ENCODE measurements at places on chromosomes 2 and 18.

GRCh38 chr18:67951137-67951536 is 434.6 kb upstream of the DSEL start:
- DNase-seq: no peak

- DNase-seq: no peak
Measured at GRCh38 chr18:32730068-32730467, 42.8 kb downstream of the KLHL14 start.

- no peak for DNase-seq
Measured at GRCh38 chr2:74037379-74037860, 52.7 kb downstream of the TET3 start.

DNA sequence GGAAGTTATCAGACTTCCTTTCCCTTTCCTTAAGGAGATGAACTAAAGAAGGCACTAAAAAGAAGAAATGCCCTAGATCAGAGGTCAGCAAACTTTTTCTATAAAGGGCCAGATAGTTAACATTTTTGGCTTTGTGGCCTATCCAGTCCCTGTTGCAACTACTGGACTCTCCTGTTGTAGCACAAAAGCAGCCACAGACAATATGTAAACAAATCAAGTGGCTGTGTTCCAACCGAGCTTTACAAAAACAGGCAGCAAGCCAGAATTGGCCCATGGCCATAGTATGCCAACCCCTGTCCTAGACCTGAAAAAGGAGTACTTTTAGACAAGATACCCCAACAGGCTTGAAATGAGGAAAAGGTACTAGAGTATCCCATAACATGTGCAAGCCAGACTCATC is 10.9 kb downstream of the NHEJ1 start:
- no peak for DNase-seq

GRCh38 chr2:200257570-200257969 is 48.9 kb upstream of the SPATS2L start:
- no peak for DNase-seq

DNA sequence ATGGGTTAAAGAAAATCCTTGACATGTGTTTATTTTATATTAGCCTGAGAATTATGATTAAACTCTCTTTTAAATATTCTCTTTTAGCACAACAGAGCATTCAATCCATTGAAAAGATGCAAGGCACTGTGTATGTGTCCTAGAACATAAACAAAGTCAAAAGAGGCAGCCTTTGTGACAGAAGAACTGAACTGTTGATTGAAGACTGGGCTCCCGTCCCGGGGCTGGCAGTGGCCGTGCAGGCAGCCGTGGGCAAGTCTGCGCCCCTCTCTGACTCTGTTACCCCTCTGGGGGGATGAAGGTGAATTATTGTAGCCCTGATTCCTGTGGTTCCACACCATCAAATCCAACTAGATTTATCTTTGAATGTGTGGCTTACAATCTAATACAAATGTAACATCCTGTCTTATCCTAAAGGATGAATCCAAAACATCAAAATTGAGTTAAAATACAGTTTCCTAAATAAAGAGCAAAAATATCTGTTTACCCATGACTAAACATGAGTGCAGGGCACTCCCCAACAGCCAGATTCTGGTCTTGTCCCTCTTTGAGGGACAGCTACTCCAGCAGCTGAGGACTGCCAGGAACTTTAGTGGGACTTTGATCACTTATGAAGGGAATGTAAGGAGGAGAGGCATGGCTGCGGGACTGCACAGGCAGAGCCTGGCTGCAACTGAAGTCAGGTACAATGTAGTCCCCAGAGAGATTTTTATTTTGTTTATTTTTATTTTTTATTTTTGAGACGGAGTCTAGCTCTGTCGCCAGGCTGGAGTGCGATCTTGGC is 37.3 kb upstream of the SH3BP4 start:
- no peak for DNase-seq

- no peak for DNase-seq
Measured at GRCh38 chr18:48776641-48777025, 174.1 kb downstream of the SMAD7 start.

GRCh38 chr2:129758784-129759471 is 220.5 kb upstream of the RAB6C start:
- DNase-seq: no peak

- no peak for DNase-seq
Measured at GRCh38 chr2:29155578-29155977, 40.4 kb downstream of the CLIP4 start.

DNA sequence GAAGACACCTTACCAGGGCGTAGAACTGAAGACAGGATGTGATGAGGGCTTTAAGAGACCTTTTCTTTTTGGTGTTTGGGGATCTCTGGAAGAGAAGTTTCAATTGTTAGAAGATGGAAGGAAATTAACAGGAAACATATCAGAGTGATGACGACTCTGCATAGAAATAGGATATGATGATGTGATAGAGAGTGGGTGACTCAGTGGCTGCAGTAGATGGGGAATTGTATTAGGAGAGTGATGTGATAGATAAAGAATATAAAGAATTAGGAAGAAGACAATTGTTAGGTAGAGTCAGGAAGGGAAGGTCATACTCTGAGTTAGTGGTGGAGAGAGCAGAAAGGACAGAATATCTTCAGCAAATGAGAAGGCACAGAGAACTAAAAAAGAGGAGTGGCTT is 593.9 kb downstream of the NYAP2 start:
- no peak for DNase-seq

- no peak for DNase-seq
Measured at GRCh38 chr18:70301667-70302066, 12.8 kb downstream of the SOCS6 start.

- no peak for DNase-seq
Measured at GRCh38 chr2:174339561-174340399, 5.0 kb downstream of the SP9 start.

DNA sequence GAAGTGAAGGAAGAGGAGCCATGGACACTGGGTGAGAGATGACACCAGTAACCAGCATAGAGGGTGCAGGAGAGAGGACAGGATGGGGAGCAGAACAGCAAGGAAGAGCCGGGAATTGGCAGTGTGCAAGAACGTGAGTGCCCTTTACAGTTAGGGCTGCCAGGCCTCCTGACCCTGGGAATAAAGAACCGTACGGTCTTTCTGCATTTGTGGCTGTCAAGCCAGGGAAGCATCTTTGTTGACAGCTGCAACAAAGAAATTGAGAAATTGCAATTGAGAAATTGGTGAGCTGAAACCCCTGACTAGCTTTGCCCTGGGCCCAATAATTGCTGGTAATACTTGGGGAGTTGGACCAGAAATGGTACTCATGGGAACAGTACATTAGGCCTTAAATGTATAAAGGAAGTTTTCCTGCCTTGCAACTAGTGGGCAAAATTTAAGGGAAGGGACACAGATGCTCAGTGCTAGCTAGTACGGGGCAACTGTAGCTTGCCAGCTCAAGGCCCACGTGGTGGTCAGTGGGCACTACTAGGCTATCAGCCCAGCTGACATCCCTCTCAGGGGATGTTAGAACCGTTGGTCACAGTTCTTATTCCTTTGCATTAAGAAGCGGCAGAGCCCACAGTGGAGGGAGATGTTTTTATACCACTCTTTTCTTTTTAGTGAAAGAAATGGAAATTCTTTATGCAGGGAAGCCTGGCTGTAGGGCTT is 56.6 kb downstream of the KCTD18 start:
- no peak for DNase-seq

- DNase-seq: no peak
Measured at GRCh38 chr2:170235860-170236679, 58.1 kb downstream of the MYO3B start.

GRCh38 chr2:83993873-83994632 is 465.0 kb downstream of the SUCLG1 start:
- no peak for DNase-seq

DNA sequence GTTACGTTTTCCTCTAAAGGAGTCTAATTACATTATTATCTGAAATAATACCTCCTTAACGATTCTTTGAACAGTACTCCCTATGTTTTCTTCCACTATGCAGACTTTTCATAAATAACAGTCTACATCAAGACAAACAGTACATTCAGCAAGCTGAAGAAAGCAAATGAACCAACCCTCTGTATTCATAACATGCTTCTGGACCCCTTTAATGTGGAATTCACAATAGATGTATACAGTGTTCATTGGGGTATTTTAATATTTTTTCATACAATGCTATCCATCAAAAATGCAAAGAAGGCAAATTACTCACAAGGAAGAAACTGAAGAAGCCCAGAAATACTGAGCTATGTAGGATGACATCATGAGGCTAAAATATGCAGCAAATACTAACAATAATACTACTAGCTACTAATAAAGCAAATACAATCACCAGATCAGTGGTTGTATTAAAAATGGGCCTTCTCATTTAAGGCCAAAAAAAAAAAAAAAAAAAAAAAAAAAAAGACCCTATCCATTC is 408.6 kb downstream of the MTX2 start:
- DNase-seq: no peak

DNA sequence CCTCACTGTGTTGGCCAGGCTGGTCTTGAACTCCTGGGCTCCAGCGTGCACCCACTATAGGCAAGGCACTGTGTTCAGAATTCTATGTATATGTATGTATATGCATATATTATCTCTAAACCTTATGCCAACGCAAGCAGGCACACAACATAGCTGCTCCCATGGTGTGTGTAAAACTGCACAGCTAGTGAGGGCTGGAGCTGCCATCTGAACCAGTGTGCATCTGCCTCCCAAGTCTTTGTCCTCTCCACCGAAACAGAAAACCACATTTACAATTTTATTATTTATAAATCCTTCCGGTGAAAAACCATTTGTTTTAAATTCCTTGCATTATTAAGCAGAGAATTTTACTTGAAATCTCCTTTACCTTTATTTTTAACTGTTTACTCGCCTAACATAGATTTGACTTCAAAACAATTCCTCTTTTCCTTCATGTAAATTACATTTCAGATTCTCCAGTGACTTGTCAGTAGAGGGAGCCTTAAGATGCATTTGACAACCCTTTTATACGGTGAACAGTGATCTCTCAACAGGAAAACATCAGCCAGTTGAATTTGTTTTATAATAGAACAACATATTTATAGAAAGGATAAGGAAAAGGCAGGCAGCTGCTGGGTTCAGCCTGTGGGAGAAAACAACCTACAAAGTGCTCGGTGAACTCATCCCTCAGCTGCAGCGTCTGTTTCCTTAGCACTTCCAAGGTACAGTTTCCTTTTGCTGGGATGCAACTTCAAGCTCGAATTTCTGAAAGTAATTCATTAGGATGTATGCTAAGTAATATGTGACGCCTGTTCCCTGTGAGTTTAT is 101.2 kb downstream of the MYT1L start:
- no peak for DNase-seq

DNA sequence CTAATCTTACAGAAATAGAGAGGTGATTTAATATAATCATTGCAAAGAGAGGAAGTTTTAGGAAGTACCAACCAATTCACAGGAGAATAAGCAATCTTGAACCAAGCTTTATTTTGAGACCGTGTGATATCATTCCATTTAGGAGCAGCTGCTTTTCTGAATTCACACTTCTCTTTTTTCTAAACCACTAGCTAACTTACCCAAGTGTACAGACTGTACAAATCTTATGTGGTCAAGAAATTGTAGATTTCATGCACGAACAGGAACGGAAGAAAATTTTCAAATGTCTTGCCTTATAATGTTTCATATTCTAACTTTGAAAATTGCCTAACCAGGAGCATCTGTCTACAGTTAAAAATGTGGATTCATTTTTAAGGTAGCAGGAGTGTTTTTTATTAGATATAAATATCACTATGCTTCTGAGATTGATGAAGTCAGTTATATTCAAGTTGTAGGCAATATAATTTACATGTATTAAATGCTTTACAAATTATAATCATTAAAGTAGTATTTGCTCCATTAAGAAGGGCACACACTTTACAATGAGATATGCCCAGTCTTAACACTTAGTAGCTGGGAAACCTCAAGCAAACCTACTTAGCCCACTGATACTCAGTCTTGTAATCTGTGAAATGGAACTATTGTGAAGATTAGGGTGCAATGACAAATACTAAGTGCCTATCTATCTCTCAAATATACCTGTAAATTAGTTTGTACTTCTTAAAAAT is 302.2 kb upstream of the STON1 start:
- DNase-seq: no peak

- DNase-seq: no peak
Measured at GRCh38 chr2:119541476-119541875, 2.8 kb upstream of the CFAP221 start.

DNA sequence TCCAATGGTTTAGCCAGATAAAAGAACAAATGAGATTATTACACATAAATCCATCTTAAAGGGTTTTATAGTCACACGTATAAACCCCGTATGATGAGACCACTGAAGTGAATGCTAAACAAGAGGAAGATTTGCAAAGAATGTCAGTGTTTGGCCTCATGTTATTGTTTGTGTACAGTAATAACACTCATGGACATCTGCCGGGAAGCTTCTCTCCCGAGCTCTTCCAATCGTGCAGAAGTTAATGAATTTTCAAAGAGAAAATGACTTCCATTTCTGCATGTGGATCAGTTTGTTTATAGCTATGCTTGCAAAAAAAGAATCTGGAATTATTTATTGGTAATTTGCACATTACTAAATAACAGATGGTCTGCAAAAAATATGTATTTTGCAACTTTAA is 88.5 kb upstream of the APCDD1 start:
- DNase-seq: no peak

- no peak for DNase-seq
Measured at GRCh38 chr18:4211111-4211837, 243.8 kb downstream of the DLGAP1 start.

GRCh38 chr2:105403783-105404698 is 5.2 kb upstream of the FHL2 start:
- DNase-seq: no peak

DNA sequence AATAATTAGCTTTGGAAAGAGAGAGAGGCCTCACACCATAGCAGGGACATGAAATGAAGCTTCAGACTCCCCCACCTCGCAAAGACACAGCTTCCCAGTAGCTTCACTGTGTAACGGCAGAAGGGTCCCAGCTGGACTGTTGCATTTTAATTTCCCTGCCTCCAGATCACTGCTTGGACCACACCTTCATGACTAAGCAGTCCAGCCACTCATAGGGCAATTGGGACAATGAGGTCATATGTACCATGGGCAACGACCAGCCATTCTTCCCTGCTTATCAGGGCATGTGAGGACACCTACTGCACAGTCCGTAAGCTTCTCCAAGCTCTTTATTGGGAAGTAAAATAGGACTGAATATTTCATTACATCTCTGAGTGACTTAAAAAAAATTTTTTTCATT is 183.0 kb downstream of the MREG start:
- no peak for DNase-seq

GRCh38 chr18:78765142-78765541 is 214.5 kb upstream of the SALL3 start:
- DNase-seq: no peak

- no peak for DNase-seq
Measured at GRCh38 chr2:121286506-121286905, 1.5 kb upstream of the TFCP2L1 start.

GRCh38 chr2:207088839-207089238 is 76.9 kb downstream of the KLF7 start:
- no peak for DNase-seq

All from activated CD8-positive, alpha-beta memory T cell treated with anti-CD3 and anti-CD28 coated beads for 48 hours (primary cell).